ENCODE measurements at places on chromosomes 1 and 21.

- no peak for DNase-seq
Measured at GRCh38 chr1:148318123-148318903, 164.8 kb downstream of the PPIAL4G start.

DNA sequence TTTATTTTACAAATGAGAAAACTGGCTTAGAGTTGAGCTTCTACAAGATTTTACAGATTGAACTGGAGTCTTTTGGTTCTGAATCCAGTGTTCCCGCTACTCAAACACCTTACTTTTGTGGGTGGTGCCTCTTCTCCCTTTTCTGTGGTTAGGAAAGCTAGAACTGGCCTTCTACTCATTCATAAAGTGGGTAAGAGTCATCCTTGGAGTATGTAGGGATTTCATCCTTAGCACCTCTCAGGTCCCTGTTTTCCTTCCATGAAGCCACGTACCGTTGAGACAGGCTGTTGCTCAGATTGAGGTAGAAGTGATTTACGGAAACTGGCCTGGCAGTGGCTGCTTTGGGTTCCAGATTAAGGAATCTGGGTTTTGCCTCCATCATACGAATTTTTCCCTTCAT is 35.8 kb downstream of the WNT4 start:
- no peak for DNase-seq

- no peak for DNase-seq
Measured at GRCh38 chr1:192703283-192704206, 67.6 kb downstream of the RGS13 start.

DNA sequence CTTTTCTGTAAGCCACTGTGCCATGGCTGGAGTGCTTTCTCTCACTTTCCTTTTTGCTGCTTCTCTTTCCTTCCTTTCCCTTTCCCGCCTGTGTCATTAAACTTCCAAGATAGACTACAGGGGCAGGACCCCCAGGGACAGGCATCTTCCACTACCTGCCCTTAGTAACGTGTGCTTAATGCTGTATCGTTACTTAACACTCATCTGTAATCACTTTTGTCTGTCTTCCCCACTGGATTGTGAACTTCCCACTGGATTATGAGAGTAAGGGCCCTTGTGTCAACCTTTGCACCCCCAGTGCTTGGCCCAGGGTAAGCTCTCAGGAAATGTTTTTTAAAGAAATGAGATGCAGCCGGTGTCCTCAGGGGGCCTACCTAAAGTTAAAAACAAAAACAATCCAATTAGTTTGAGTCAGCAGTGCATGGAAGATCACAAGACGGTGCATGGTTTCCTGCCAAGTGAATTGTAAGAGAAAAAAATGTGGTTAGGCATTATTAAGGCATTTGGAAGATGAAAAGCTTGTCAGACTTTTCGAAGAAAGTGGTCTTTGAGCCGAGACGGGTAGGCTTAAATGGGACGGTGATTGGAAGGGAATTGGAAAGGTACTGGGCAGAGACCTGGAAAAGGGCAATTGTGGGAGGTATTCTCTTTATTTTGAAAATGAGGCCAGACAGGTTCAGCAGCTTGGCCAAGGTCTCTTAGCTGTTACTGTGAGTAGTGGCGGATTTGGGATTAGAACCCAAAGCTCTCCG is 958 bp downstream of the LYPLAL1 start:
- DNase-seq, result no peak

- no peak for DNase-seq
Measured at GRCh38 chr1:233217832-233218231, 77.7 kb downstream of the PCNX2 start.

Data from stimulated activated CD4-positive, alpha-beta T cell treated with anti-CD3 and anti-CD28 coated beads, Interleukin-2, amount 100 ng/mL, for 4 hours (primary cell).